ENCODE measurements at places on chromosomes 7 and 10. TPM values are rescaled to one million over a fixed set of nuclear protein-coding genes. Genes with fewer than 3 reads are reported as not detected.

Gene OR6V1
- total RNA-seq, result not detected

Gene SDHAF3
- total RNA-seq, result 29.3 TPM

Gene GIMAP8
- 6.2 TPM for total RNA-seq

Gene STEAP1
- 2.1 TPM for total RNA-seq

Gene PPP1R3C
- total RNA-seq, result 0.16 TPM

Gene CDC14C
- total RNA-seq, result not detected

Gene SAP25
- total RNA-seq, result 7.0 TPM

Gene PLEKHS1
- not detected for total RNA-seq

Gene CPSF4
- 56.3 TPM for total RNA-seq

Gene ZNF775
- 14.3 TPM for total RNA-seq

Gene NKX1-2
- not detected for total RNA-seq

Gene IL6
- total RNA-seq, result not detected

Gene EBF3
- total RNA-seq, result not detected

Gene IGF2BP3
- total RNA-seq, result 49.7 TPM

Gene PNLIPRP2
- 0.53 TPM for total RNA-seq

- DNase-seq, result no peak
- no peaks in the 10 kb centered on the region for H3K4me1 ChIP-seq
- no peaks in the 10 kb centered on the region for H3K36me3 ChIP-seq
Observed at GRCh38 chr10:47164800-47165128, 135.2 kb upstream of the GDF10 start.

DNA sequence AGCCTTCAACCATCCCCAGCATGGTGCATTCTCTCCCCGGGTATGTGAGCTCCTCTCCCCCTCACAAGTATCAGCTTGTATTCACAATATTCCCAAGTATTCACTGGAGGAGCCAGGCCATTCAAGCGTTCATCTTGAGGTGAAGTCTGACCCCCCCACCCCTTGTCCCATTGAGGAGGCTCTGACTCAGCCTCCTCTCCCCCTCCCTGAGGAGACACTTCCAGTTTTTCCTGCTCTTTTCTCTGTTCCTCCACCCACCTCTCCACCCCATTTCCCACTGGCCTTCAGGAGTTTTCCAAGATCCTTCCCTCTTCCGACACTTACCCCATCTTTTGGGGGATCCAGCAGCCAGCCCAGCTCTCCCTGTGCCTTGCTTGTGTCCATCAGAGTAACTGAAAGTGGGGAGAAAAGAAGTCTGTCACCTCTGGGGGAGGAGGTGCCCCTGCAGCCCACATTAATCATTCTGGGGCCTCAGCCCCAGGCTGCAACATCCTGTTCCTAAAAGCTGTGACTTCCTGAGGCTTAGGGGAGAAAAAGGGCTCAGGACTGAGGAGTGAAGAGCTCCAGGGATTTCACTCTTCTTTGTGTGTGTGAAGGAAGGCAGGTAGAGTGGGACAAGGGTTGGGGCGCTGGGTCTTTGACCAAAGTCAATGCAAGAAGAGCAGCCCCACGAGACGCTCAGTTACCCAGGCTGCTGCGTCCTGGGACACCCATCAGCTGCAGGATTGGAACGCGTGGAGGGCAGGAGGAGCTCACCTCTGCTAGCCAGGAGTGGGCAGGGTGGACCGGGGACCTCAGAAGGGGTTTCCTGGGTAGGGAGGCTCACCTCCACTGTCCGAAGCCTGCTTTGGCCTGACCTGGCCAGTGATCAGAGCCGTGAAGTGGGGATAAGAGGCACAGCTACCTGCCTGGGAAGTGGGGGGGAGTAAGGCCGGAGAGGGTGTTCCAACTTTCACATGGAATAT, 1.1 kb downstream of the EPHA1 start:
- H3K36me3 ChIP-seq, result no peaks in the 10 kb centered on the region
- no peak overlapping the region for H3K4me3 ChIP-seq
- H3K4me1 ChIP-seq, result peaks cover 3% of the 10 kb centered on the region
- no peak overlapping the region for H3K27ac ChIP-seq
- H3K27me3 ChIP-seq, result 0 out of 2 replicates have a peak, but pooled peaks cover 4% of the 10 kb centered on the region
- no peak for DNase-seq

GRCh38 chr7:37356911-37357636, 91.6 kb downstream of the ELMO1 start:
- H3K36me3 ChIP-seq, result no peaks in the 10 kb centered on the region
- DNase-seq, result no peak
- no peaks in the 10 kb centered on the region for H3K27me3 ChIP-seq
- H3K4me1 ChIP-seq, result peaks cover 4% of the 10 kb centered on the region

DNA sequence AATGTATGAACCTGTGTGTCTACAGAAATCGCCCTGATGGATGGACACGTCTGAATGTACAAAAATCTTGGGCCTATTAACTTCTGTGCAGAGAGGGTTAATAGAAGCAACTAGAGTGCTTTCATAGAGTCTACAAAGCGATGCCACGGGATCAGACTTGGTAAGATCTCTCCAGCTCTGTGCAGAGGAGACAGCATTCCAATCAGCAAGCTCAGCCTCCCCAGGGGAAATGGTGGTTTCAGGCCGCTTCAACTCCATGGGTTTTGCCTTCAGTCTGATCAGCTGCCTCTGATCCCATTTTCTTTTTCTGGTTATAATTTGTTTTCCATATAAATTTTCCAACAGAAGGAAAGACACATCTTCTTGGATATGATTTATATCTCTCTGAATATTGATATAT, 35.1 kb upstream of the COBL start:
- no peaks in the 10 kb centered on the region for H3K27me3 ChIP-seq
- H3K4me3 ChIP-seq, result no peak overlapping the region
- no peak overlapping the region for H3K27ac ChIP-seq

GRCh38 chr7:96414931-96415292, 93.0 kb upstream of the SLC25A13 start:
- H3K36me3 ChIP-seq, result no peaks in the 10 kb centered on the region
- no peak overlapping the region for H3K4me3 ChIP-seq
- H3K4me1 ChIP-seq, result no peaks in the 10 kb centered on the region

- no peaks in the 10 kb centered on the region for H3K36me3 ChIP-seq
- H3K27ac ChIP-seq, result no peak overlapping the region
- no peak for DNase-seq
- peaks cover 12% of the 10 kb centered on the region for H3K27me3 ChIP-seq
Observed at GRCh38 chr7:85185424-85186082, 1.3 kb downstream of the SEMA3D start.

GRCh38 chr7:8357536-8357935, 75.9 kb upstream of the NXPH1 start:
- H3K4me3 ChIP-seq, result no peak overlapping the region
- no peak for DNase-seq
- H3K4me1 ChIP-seq, result no peaks in the 10 kb centered on the region

- no peaks in the 10 kb centered on the region for H3K4me1 ChIP-seq
- no peak for DNase-seq
- no peak overlapping the region for H3K27ac ChIP-seq
- no peaks in the 10 kb centered on the region for H3K36me3 ChIP-seq
Observed at GRCh38 chr10:62379394-62379793, 5.2 kb downstream of the ZNF365 start.

GRCh38 chr7:132536654-132537395, 39.4 kb downstream of the PLXNA4 start:
- H3K4me3 ChIP-seq, result no peak overlapping the region
- no peaks in the 10 kb centered on the region for H3K4me1 ChIP-seq
- no peaks in the 10 kb centered on the region for H3K36me3 ChIP-seq
- no peak for DNase-seq

DNA sequence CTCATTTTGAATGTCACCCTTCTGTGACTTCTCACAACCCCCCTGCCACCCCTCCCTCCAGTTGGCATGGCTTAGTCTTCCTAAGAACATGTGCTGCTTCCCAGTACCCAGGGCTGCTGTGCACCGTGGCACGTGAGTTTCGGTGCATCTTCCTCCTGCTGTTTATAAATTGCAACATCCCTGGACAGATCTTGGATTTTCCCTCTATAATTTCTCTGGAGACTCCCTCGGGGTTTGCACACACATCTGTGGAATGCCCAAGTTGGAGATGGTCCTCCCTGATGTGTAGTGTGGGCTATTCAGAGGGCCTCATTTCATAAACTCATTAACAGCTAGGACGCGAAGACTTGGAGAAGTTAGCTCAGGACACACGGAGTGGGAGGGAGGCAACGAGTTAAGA, 52.9 kb downstream of the IKZF1 start:
- H3K4me1 ChIP-seq, result peaks cover 9% of the 10 kb centered on the region
- H3K36me3 ChIP-seq, result peaks cover 5% of the 10 kb centered on the region
- H3K4me3 ChIP-seq, result no peak overlapping the region

GRCh38 chr10:122882766-122883165, 3.4 kb upstream of the FAM24B start:
- no peak for DNase-seq
- H3K4me3 ChIP-seq, result no peak overlapping the region
- H3K4me1 ChIP-seq, result no peaks in the 10 kb centered on the region
- no peaks in the 10 kb centered on the region for H3K27me3 ChIP-seq
- H3K36me3 ChIP-seq, result no peaks in the 10 kb centered on the region

- no peaks in the 10 kb centered on the region for H3K4me1 ChIP-seq
- H3K27me3 ChIP-seq, result peaks cover 8% of the 10 kb centered on the region
- no peak overlapping the region for H3K27ac ChIP-seq
- no peaks in the 10 kb centered on the region for H3K36me3 ChIP-seq
Observed at GRCh38 chr7:45230611-45231165, 73.1 kb downstream of the RAMP3 start.

- no peaks in the 10 kb centered on the region for H3K36me3 ChIP-seq
- peaks cover 12% of the 10 kb centered on the region for H3K4me1 ChIP-seq
- no peak overlapping the region for H3K4me3 ChIP-seq
- DNase-seq, result no peak
- H3K27me3 ChIP-seq, result no peaks in the 10 kb centered on the region
- H3K27ac ChIP-seq, result no peak overlapping the region
Observed at GRCh38 chr10:71618176-71618575, 101.4 kb downstream of the C10orf105 start.

DNA sequence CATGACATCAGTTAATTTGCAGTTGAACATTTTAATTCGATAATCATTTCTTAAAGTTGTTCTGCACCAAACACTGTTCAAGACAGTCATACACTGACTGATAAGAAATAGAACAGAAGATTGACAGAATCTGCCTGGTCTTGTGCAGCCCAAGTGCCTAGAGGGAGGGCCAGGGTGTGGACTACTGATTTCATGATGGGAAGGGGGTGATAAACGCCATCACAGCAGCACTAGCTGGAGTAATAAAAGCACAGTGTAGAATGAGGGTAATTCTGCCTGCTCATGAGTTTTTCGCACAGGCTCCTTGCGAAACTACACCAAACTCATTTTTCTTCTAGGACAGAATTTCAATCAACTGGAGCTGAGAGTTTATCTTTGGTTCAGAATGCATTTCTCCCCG, 270.1 kb downstream of the ARL4A start:
- H3K4me3 ChIP-seq, result no peak overlapping the region
- H3K27me3 ChIP-seq, result no peaks in the 10 kb centered on the region
- no peak overlapping the region for H3K27ac ChIP-seq
- H3K36me3 ChIP-seq, result no peaks in the 10 kb centered on the region

DNA sequence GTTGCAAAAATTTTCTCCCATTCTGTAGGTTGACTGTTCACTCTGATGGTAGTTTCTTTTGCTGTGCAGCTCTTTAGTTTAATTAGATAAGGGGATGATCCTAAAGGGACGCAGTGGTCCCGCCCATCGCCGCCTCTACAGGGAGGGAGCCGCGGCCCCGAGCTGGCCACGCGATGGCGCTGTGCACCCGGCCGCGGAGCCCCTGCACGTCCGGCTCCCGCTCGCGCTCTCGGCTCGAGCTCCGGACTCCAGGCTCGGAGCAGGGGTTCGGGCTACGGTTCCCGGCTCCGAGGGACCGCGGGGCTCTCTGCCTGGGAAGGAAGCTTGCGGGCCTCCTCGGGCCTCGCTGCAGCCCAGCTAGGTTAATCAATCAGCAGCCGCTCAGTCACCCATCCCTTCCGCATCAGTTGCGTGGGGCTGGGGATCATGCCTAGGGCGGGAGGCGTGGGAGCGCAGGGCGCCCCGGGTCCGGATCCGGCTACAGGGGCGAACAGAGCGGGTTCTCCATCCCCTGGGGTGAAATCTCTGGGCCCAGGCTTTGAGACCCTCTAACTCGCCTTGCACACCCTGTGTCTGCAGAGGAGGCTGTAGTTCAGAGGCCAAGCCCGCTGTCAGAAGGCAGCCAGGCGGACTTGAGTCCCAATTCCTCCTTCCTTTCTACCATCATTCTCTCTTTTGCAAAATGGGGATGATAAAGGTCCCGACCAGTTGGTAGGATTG, 97.9 kb downstream of the WDR11 start:
- peaks cover 11% of the 10 kb centered on the region for H3K27me3 ChIP-seq
- DNase-seq, result no peak
- no peaks in the 10 kb centered on the region for H3K4me1 ChIP-seq
- H3K4me3 ChIP-seq, result no peak overlapping the region
- no peak overlapping the region for H3K27ac ChIP-seq
- no peaks in the 10 kb centered on the region for H3K36me3 ChIP-seq

- no peak overlapping the region for H3K4me3 ChIP-seq
- no peaks in the 10 kb centered on the region for H3K27me3 ChIP-seq
- H3K36me3 ChIP-seq, result no peaks in the 10 kb centered on the region
Observed at GRCh38 chr7:18352339-18353255, 143.0 kb upstream of the HDAC9 start.

DNA sequence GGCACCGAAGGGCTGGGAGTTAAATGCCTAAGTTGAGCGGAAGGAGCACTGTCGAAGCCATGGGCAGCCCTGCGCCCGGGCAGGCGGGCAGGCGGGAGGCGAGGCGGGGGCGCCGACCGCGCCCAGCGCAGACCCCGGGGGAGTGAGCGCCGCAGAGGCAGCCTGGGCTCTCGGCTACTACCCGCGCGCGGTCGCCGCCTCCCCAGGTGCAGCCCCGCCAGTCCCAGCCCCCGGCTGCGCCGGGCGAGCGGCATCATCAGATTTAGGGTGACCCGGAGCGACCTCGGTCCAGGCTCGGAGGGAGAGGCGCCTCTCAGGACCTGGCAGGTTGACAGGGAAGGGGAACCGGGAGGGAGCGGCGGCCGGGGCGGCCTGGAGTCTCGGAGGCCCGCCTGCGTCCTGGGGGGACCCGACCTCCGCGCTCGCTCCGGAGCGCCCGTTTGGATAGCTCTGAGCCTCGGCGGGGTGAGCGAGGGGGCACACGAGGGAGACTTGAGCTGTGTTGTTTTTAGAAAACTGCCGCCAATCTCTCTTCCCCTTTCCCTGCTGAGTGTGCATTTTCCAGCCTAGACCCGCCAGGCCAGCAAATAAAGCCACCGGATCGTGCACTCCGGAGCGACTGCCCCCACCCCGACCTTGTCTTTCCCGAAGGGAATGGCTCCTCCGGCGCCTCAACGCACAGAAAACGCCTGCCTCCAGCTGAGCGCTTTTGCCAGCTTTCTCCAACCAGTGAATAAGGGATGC, 2.3 kb upstream of the NRP1 start:
- H3K36me3 ChIP-seq, result no peaks in the 10 kb centered on the region
- no peak overlapping the region for H3K27ac ChIP-seq
- no peaks in the 10 kb centered on the region for H3K4me1 ChIP-seq
- H3K27me3 ChIP-seq, result peaks cover 7% of the 10 kb centered on the region

GRCh38 chr10:119740096-119740495, 14.2 kb downstream of the INPP5F start:
- H3K27ac ChIP-seq, result no peak overlapping the region
- H3K4me1 ChIP-seq, result no peaks in the 10 kb centered on the region
- DNase-seq, result no peak
- no peak overlapping the region for H3K4me3 ChIP-seq
- no peaks in the 10 kb centered on the region for H3K27me3 ChIP-seq
- H3K36me3 ChIP-seq, result no peaks in the 10 kb centered on the region

GRCh38 chr10:95504246-95504691, 56.9 kb downstream of the SORBS1 start:
- H3K4me1 ChIP-seq, result no peaks in the 10 kb centered on the region
- H3K27ac ChIP-seq, result no peak overlapping the region
- DNase-seq, result no peak

- no peaks in the 10 kb centered on the region for H3K36me3 ChIP-seq
- H3K27me3 ChIP-seq, result no peaks in the 10 kb centered on the region
- H3K4me1 ChIP-seq, result peaks cover 8% of the 10 kb centered on the region
Observed at GRCh38 chr7:37495574-37496184, 47.0 kb upstream of the ELMO1 start.

All from GM12878 (cell line).